ENCODE measurements at places on chromosomes 5 and 9.

DNA sequence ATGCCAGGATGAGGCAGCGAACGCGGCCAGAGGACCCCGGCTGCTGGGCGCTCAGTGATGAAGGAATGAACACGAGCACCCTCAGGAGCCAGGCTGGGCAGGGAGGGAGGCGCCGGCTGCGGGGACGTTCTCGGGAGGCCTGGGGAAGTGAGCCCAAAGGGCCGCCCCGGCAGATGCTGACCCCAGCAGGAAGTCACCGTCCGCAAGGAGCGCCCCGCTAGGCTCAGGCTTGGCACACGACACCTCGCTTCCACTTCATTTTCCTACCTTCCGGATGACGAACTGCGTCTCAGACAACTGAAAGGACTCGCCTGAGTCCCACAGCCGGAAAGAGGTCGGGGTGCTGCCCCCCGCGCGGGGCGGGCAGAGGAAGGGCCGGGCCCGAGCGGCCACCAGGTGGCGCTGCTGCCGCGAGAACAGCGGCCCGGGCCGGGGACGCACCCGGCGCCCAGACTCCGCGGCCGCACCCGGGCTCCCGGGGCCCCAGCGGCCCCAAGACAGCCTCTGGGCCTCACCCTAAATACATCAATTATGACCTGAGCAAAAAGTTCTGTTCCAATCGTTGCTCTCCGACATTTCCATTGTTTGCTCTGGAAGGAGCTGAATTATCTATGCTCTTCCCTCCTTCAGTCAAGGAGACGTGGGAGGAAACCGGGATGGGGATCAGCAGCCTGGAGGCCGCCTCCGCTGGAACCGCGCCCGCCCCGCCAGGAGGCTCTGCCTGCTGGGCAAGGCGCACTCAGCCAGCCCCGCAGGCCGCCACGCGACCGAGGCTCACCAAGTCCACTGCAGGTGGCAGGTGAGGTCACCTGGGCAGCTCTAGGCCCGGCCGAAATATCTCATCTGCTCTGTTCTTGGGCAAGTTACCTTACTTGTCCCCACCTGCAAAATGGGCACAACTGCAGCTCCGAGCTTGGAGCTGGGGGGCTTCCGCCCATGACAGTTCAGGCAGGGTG is 107.0 kb downstream of the ZNF354C start:
- peak; percentile 7 for DNase-seq

GRCh38 chr5:137283801-137284200 is 215.3 kb downstream of the SPOCK1 start:
- no peak for DNase-seq

- no peak for DNase-seq
Observed at GRCh38 chr5:157236423-157236822, 29.5 kb upstream of the CYFIP2 start.

GRCh38 chr5:93279296-93279963 is 301.6 kb downstream of the NR2F1-AS1 start:
- no peak for DNase-seq

DNA sequence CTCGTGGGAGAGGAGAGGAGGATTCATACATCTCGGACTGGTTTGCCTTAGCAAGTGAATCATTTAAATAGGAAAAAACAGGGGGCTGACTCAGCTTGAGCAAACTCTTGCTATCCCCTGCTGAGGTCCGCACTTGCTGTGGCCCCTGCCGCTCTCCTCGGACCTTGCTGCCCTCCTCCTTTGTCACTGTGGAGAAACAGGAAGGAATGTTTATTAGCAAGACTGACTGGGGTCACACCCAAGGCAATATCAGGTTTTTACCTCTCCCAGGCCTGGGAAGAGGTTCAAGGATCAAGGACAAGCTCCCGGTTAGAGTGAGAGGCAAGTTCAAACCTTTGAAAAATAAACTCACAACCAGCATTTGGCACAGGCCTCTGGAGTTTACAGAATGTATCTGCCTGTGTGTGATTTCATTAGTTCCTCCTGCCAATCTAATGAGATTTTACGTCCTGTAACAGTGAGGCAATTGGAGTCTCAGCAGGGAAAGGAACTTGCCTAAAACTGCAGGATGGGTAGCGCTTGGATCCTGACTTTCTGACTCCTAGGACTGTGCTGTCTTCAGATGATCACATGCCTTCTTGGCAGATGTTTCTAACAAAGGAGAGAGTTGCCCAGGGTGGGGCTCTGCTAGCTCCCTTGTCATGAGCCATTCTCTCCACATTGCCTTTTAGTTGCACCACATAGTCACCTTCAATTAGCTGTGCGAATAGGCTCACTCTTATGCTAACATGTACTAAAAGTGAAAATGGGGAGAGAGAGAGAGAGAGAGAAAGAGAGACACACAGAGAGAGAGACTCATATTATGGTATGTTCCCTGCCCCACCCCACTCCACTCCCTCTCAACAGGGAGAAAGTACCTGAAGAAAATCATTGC is 108.6 kb upstream of the CDKN2B start:
- DNase-seq, result no peak

DNA sequence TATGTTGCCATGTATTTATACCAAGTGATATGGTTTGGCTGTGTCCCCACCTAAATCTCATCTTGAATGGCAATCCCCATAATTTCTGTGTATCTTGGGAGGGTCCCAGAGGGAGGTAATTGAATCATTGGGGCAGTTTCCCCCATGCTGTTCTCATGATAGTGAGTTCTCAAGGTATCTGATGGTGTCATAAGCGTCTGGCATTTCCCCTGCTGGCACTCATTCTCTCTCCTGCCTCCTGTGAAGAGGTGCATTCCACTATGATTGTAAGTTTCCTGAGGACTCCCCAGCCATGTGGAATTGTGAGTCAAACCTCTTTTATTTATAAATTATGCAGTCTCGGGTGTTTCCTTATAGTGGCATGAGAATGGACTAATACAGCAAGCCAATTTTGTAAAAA is 140.8 kb upstream of the ADAMTSL1 start:
- no peak for DNase-seq

DNA sequence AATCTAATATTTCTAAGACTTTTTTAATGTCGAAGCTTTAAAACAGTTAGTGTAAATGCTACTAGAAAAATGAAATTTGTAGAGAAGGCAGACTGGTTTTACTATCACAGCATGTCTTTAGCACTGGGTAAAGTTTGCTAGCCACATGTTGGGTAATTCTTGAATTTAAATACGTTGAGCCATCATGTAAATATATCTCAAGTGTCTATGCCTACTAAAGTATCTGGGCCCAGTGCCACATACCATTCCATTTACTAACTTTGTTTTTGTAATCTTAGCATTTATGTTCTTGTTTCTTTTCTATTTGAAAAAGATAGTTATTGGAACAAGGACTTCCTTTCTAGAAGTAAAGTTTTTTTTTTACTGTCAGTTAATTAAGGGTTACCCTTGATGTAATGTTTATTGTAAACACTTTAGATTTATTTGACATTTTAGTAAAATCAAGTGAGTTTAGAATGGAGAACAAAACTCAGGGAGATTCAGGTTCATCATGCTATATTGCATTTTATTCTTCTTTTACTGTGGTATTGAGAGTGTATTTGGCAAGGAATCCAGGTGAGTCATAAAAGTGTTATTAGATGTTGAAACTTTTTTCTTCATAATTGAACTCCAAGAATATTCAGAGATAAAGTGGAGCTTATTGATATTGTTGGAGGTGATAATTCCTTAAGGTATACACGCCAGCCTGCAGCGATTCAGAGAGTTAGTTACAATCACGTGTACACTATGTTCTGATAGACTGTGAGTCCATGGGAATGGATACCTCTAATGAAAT is 182.4 kb downstream of the CCDC171 start:
- DNase-seq, result peak; percentile 3

Measured in DMS79 treated with DMSO at 0.1 percent for 48 hours (cell line).